Naive thymus-derived CD4-positive, alpha-beta T cell (primary cell): ENCODE measurements at places on chromosomes 5 and 9. TPM values are rescaled to one million over a fixed set of nuclear protein-coding genes. Genes with fewer than 3 reads are reported as not detected.

The SLC6A19 gene
- total RNA-seq, result not detected

The PCDHAC2 gene
- total RNA-seq, result not detected in 2 replicates

GRCh38 chr5:1141834-1142233 is 30.0 kb upstream of the SLC12A7 start:
- no peak for DNase-seq

DNA sequence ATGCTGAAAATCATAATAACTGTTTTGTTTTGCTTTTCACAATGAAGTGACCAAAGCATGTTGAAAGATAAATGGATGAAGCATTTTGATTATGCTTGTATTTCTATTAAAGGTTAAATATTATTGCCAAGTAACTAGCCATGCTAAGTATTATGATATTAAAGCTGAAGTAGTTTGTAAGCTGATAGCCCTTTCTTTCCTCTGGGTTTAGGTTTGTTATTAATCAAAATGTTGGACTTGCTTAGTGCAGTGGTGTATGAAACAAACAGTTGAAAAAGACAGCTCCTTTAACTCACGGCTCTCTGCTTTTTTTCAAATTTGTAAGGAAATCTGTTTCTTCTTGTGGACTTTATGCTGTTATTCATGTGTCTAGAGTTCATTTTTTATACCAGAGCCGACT is 246.0 kb downstream of the CWC27 start:
- DNase-seq, result no peak

The PGGT1B gene
- 41.5 TPM for total RNA-seq

DNA sequence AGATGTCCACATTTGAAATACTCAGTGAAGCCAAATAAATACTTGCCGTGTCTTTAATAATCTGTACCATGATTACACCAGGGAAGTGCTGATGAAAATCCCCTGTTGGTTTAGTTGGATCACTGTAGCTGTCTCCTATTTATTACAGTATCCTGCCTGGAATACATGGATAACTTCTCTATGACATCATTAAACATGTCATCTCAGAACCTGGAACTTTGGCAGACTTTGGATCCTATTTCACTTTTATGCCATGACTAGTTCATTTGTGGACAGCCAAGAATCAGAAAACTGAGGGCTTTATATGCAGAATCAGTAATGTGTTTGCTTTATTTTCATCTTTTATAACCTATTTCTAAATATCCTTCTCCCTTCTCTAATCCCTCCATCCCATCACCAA is at the start of gene TXNDC8:
TSS of gene TXNDC8 (minus strand) at position 137 of the 400 bp plus-strand sequence.
- no peak for DNase-seq

GRCh38 chr9:7967851-7968250 is 168.3 kb upstream of the DMAC1 start:
- DNase-seq, result no peak

The CDC20B gene
- total RNA-seq, result not detected

GRCh38 chr9:34689116-34689470 is 2.0 kb downstream of the CCL19 start:
- DNase-seq, result no peak

DNA sequence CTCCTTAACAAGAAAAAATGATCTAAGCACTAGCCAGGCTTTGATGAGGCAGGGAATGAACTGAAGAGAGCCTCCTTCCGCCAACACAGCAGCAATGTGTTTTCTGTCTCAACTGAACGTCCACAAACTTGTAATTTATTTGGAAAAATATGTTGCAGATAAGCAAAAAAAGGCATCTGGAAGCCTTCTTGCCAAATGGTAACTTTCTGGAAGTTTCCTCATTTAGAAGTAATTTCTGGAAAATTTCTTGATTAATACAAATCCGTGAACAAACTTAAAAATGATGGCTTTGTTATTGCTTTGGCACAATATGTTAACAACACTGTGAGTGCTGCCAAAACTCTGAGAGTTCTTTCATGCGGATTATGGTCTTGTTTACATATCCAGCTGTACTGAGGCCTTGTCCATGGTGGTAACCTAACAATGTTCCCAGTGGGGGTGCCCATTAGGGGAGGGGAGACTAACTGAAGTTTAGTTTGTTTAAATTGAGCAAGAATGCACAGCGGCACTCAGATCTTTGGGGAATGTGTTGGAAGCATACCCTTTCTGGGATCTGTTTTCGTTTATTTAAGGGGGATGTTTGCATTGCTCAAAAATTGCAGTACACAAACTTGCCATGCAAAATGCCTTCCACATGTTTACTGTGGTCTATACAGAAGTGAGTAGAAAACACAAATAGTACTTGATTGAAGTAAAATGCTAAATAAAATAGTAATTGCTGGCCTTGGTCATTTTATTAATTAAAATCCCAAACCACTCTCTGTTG is 334.7 kb downstream of the NR2F1-AS1 start:
- no peak for DNase-seq

DNA sequence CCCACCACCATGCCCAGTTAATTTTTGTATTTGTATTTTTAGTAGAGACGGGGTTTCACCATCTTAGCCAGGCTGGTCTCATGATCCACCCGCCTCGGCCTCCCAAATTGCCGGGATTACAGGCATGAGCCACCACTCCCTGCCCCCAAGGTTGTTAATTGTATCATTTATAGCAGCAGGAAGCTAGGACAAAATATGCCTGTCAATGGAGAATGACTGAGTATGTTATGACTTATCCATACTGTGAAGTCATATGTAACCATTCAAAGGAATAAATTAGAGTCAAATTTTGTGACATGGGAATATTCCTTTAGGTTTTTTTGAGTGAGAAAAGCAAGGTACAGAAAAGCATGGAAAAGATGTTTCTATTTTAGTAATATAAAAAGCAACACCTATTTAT is 3.9 kb upstream of the DAB2 start:
- no peak for DNase-seq

GRCh38 chr5:12661617-12662370 is 757.5 kb upstream of the CTNND2 start:
- DNase-seq, result no peak

The BTNL9 gene
- total RNA-seq, result not detected

The MEIKIN gene
- 4.2 TPM for total RNA-seq

The TAF11L2 gene
- not detected in 2 replicates for total RNA-seq

DNA sequence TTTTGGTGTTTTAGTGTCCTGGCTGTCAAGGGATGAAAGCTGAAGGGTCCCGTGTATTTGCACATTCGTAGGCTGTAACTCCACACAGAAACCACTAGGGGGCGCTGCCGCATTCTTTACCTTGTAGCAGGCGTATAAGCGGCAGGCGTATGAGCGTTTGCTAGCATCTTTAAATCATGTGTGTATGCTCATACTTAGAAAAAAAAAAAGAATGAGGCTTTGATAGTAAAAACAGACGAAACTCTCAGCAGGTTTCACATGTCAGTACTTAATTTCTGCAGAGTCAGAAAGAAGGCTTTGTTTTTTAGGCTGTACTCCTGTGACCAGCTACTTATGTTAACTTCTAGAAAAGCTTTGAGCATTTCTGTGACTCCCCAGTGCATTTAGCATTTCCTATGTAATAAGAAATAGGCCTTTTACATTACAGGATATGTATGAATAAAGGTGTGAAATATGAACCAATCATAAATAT is 218.8 kb upstream of the ADAMTSL1 start:
- peak; percentile 47 for DNase-seq

The DCTN4 gene
- 46.9 TPM for total RNA-seq

The NUP188 gene
- 63.7 TPM for total RNA-seq

GRCh38 chr9:123964761-123965160 is 34.8 kb upstream of the DENND1A start:
- DNase-seq, result no peak

DNA sequence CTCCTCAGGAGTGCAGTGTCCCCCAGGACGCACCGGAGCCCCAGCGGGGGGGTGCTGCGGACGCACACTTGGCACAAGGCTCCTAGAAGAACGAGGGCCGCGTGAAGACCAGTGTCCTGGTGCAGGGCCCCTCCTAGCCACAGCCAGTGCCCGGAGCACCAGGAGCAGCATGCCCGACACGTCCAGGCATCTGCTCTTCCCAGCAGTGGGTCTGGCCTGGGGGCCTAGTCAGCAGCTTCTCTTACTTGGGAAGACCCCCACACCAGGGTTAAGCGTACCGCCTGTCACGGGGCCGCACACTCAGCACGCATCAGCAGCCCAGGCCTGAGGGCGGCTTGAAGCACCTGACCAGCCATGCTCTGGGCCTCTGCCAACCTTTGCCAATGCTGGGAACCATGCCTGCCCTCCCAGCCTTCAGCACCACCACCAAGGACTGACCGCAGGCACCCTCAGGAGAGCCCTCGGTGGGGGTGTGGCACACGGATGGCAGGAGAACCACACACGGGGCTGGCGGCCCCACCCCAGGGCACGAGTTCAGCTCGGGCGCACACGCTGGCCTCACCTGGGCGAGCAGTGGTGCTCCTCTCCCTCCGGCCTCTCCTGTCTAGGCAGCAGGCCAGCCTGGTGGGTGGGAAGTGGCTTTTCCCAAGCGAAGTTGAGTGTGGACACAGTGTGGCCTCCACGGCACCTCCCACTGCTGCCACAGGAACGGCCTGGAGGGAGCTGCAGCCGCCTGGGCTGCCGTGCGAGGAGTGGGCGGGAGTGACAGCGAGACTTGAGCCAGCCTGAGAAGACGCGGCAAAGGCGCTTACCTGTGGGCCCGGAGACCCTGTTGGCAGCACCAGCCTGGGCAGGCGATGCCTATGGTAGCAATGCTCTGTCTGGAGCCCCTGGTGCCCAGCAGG is 12.0 kb upstream of the AJM1 start:
- no peak for DNase-seq

The SPATA31A3 gene
- not detected for total RNA-seq

The ORM2 gene
- not detected for total RNA-seq

DNA sequence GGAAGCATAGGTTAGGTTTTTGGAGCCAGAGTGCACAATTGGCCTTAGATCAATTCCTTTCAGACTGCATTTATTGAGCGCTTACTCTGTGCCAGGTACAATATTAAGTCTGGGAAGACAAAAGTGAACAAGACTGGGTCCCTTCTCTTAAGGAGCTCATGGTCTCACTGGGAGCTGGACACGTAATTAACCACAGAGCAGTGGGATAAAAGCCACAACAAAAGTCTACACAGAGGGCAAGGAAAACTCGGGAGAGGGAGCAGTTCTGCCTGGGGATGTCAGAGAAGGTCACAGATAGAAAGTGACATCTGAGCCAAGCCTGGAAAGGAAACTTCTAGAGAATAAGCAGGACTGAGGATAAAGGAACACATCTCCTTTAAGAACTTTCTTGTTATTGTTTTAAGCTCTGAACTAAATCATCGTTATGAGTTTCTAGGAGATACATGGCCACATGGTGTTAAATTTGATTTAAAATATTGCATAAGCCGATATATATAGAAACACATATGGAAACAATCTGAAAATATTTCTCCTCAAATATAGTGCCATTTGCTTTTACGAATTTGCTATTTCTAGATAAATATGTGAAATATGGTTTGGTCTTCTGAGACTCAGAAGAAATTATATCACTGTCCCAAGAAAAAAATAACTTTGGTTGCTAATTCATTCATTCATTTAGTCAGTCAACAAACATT is 40.1 kb upstream of the PDE8B start:
- DNase-seq, result no peak

The ZMAT2 gene
- 63.0 and 63.3 TPM in 2 replicates for total RNA-seq

The IRX2 gene
- not detected for total RNA-seq

DNA sequence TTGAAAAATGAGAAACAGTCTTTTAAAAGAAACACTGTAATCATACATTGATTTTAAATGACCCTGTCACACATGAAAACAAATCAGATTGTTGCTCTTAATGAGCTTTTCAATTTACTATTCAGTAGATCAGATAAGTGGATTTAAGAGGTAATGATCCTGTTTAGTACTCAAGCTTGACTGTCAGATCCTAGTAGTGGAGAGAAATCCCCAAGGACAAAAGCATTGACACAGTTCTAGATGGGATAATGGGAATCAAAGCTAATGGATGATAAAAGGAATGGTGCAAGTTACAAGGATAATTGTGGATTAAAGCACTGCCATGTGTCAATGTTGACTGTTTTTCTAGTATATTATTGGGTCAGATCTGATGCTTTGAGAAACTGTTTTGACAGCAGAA is 142.3 kb upstream of the TLX3 start:
- DNase-seq, result no peak

- DNase-seq, result no peak
These were observed 66.9 kb downstream of the DCP2 start for GRCh38 chr5:113043491-113043931.

The LCN1 gene
- total RNA-seq, result not detected in 2 replicates

DNA sequence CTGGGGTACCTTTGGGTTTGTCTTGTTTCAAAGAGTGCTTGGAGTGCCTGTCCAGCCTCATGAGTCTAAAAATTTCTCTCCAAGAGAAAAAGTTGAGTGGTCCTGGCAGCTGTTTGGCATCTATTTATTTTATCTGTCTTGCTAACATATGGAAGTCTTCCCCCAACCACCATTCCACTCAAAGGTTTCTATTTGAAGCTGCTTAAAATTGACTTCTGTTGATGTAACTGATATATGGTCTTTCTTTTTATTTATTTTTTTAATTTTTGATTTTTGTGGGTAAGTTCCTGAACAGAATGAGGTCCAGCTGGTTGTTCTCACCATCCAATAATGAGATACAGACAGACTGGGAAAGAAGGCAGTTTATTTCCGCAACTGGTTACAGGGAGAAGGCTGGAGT is 178.7 kb upstream of the SGCD start:
- DNase-seq, result no peak

The CNTFR gene
- total RNA-seq, result not detected

The FBXL7 gene
- total RNA-seq, result not detected

DNA sequence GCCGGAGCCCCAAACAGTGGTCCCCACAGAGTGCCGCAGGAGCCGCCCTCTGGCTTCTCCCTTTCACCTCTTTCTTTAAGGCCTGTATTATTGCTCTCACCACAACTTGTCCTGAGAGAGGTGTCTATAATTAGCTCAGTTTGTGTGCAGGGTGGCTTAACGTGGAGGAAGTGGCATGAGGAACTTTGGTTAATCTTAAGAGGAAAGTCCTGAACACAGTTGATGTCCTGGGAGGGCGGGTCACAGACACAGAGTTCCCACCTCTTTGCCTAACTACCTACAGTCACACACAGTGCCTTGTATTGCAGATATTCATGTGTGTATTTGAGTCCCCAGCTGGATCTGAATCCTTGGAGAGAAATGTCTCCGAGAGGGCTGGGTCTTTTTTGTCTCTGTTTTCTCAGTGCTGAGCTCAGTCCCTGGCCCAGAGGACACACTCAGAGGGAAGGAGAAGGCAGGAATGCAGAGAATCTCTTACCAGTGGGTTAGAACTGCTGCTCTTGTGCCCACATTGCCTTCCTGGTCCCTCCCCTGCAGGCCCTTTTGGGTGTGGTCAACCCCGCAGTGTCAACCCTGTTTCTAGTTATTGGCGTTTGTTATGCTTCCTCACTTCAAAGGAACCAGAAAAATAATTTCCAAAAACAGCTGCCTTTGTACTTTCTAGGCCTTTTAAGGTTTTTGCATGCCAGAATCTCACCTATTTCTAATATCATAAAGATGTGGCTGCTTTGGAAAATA is 392.5 kb downstream of the KDM4C start:
- DNase-seq, result peak; percentile 8
